Activated gamma-delta T cell treated with Interleukin-2 at 50 U/mL for 16 hours (primary cell): ENCODE measurements at places on chromosomes 7 and 10.
A peak's percentile ranks its signal among the peaks of the same experiment; 100 is the strongest.

- DNase-seq = no peak
Observed at GRCh38 chr7:129843365-129843898, 109.3 kb downstream of the UBE2H start.

- DNase-seq = no peak
Observed at GRCh38 chr7:99473315-99473596, 566 bp downstream of the ZNF789 start.

DNA sequence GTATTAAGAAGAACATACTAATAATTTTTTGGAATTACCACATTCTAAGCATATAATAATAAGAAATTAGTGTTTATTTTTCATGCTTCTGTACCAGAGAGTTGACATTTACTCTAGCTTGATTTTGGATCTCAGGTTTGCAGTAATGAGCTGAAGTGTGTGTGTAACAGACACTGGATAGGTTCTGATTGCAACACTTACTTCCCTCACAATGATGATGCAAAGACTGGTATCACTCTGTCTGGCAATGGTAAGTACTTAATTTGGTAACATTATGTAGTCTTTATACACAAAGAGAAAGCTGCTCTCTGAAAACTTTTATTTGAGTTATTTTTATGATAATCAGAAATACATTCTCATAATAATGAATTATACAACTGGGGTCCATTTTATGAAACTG, 54.1 kb downstream of the SRI start:
- DNase-seq = no peak

DNA sequence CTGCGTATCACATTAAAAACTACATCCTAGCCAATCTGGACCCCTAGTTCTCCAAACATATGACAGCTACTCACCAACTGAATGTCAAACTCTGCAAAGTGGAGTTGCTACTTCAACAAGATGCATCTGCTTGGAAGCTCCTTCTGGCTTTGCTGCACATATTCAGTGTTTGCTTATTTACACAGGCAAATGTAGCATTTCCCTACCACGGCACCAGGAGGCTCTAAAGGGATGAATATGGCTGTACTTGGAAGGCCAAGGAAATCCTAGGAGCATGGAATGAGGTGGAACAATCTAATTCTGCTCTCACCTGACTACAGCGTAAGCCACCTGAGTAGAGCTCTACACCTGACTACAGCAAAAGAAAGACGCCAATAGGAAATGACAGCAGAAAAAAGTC, 39.7 kb downstream of the MTPAP start:
- DNase-seq = no peak

DNA sequence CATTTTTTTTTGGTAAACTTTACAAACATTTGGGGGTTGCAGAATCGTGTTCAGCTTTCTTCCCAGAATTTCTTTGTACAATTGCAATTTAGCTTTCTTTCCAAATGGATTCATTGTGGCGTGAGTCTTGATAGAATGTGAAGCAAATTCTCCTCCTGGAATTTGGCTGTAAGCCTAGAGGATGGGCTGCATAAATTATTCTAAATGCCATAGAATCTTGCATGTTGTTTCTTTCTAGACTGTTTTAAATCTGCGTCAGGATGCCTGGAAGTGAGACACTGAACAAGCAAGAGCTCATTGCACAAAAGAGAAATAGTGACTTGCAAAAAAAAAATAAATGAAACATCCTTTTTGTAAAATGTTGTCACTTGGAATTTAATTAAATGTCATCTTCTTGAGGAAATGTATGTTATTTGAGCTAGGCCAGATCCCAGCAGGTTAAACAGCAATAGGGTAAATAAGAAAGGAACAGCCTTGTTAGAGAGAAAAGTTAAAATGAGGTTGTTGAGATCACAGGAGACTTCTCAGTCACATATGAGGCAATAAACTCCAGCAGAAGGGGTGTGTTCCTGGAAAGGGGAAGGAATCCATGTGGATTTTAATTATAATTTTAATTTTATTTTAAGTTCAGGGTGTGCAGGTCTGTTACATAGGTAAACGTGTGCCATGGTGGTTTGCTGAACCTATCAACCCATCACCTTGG, 483.0 kb downstream of the PLXDC2 start:
- no peak for DNase-seq

GRCh38 chr7:53398566-53398965, 363.1 kb downstream of the POM121L12 start:
- no peak for DNase-seq

DNA sequence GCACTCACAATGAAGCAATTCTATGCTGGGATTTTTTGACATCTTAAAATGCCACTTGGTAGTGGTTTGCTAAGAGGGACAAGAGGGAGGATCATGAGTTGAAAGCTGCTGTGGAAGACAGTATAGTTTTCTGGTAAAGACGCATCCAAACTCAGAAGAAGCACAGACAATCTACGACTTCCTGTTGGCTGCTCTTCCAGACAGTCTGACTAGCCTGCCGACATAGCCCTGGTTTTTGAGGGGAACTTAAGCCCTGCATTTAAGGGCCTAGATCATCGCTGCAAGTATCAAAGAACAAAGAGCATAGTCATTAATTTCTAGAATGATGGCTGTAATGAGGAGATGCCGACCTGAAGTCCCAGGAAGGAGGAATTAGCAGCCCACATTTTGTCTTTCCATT, 99.9 kb upstream of the IKZF1 start:
- DNase-seq = no peak

DNA sequence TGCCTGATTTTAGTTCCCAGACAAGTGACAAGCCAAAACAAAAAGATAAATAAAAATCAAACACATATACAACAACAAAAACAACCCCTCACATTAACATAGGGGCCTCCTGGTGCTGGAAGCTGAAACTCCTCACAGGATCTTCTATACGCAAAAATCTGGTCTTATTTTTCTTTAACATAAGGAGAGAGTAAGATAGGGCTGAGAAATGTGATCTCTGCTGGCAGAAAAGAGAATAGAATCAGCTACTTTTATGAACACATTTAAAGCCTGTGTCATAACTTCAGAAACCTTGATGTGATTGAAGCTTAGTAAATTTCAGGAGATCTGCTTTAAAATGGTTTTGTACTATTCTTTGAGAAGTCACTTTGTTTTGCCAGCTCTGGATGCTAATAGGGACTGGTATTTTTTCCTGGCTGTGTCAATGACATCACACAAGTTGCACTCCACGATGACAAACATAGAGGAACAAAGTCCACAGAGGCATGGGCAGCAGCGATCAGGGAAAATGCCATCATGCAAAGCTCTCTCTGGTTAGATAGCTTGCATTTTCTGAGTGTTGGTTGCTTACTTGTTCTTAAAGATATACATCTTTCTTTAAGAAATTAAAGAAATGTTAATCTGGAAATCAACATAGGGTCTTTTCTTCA, 176.6 kb upstream of the SP4 start:
- no peak for DNase-seq

GRCh38 chr10:34804306-34804705, 10.8 kb downstream of the PARD3 start:
- no peak for DNase-seq

DNA sequence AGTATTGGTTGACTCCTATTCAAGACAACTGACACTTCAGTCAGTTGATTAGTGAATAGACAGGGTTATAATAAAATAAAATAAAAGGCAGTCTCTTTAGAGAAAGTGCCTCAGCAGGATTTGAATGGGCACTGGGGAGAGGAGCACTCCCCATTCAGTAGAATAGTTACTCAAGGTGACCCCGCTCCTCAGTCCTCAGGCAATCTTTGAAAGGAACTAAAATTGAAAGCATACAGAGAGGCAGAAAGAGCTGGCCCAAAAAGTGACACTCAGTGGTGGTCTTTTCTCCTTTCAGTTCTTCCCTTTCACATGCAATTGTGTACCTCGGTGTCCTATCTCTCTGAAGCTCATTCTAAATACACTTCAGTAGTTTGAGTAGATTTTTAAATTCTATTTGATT, 47.4 kb upstream of the MACC1 start:
- DNase-seq = no peak

- no peak for DNase-seq
Observed at GRCh38 chr7:2774935-2775334, 69.2 kb downstream of the GNA12 start.

- no peak for DNase-seq
Observed at GRCh38 chr10:122327237-122328206, 47.0 kb upstream of the PLEKHA1 start.

- DNase-seq = no peak
Observed at GRCh38 chr10:89954061-89954460, 252.7 kb downstream of the KIF20B start.

DNA sequence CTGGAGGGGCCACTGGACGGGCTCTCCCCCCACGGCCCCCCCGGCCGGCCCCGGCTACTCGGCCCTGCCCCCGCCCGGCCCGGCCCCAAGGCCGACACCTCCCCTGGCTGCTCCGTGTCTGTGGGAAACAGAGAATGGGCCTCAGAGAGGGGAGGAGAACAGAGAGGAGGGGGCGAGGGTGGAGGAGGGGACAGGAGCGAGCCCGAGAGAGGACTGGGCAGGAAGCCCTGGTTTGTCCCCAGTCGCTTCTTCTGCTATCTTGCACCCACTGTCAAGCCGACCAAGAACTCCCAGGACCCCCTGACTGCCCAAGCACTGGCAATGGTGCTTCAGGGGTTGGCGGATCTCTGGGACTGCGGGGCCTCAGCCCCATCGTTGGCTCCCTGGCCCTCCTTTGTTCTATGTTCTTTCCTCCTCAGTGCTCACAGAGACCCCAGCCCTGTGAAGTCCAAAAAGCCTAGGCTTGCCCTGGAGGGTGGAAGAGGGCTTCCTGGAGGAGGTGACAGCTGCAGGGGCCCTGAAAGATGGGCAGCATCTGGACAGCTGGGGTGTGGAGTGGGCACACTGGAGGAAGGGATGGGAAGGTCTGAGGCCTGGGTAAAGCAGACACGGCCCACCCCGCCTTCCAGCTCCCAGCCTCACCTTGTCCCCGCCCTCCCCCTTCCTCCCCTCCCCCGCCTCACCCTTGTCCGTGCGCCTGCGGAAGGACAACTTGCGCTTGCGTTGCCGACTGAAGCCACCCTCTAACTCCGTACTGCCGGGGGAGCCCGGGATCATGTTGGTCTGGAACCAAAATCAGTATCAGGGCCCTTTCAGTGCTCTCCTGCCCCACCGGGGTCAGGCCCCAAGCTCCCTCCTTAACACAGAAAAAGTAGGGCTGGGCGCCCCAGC, 30.1 kb downstream of the KCNH2 start:
- no peak for DNase-seq

- no peak for DNase-seq
Observed at GRCh38 chr7:29140873-29141468, 5.4 kb downstream of the CPVL start.

GRCh38 chr7:131950758-131951157, 394.3 kb upstream of the PODXL start:
- DNase-seq = no peak

DNA sequence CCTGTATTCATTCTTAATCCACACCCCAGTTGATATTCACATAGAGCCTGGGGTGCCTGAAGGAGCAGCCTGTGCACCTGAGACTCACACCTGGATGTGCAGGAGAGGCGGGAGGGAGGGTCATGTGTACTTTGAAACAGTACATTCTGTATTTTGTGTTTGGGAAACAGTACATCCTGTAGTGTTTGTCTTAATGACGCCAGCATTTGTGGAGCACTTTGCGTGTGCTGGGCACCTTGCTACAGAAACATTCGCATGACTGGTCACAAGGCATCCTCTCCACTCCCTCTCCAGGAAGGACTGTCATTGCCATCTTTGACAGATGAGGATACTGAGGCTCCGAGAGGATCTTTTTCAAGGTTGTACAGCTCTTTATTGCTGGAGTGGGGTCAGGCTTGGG, 132.1 kb downstream of the TACC2 start:
- DNase-seq = no peak

- no peak for DNase-seq
Observed at GRCh38 chr10:99234041-99234790, 1.4 kb downstream of the HPSE2 start.

DNA sequence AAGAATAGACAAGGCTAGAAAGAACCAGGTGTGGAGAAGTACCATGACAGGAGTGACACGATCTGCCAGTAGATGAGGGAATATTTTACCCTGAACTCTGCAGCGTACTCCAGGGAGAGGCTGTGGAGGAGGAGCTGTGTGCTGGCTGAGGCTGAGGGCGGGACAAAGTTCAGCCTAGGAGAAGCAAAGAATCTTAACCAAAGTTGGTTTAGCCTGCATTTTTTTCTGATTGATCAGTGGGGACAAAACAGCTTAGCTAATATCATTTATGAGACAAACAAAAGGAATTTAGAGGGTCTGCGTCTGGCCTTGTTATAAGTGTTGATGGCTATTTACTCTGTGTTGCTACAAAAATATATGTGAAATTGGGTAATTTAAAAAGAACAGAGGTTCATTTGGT, 5.2 kb upstream of the NPSR1 start:
- no peak for DNase-seq

GRCh38 chr10:72981028-72981881, 26.6 kb upstream of the PLA2G12B start:
- no peak for DNase-seq

- peak; percentile 33 for DNase-seq
Observed at GRCh38 chr7:3673524-3673923, 372.5 kb downstream of the SDK1 start.

GRCh38 chr7:90256778-90257177, 11.8 kb downstream of the CFAP69 start:
- no peak for DNase-seq

DNA sequence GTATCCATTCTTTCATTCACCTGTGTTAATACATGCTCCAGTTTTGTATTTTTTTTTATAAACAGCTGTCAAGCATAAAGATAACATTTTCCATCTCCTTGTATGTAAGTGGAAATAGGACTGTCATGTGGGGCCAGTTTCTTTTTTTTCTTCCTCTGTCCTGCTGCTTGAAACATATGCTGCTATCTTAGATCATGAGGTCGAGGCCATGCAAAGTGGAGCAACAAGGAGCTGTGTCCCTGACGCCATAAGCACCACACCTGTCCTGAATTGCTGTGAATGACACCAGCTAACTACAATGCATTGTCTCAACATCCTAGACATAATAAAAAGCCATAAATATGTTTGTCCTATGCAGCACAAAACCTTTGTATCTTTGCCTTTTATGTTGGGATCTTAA, 37.7 kb upstream of the SLC26A4 start:
- no peak for DNase-seq

GRCh38 chr7:129855234-129855673, 97.5 kb downstream of the UBE2H start:
- DNase-seq = no peak

- no peak for DNase-seq
Observed at GRCh38 chr10:49319206-49319605, 20.2 kb downstream of the C10orf71 start.

DNA sequence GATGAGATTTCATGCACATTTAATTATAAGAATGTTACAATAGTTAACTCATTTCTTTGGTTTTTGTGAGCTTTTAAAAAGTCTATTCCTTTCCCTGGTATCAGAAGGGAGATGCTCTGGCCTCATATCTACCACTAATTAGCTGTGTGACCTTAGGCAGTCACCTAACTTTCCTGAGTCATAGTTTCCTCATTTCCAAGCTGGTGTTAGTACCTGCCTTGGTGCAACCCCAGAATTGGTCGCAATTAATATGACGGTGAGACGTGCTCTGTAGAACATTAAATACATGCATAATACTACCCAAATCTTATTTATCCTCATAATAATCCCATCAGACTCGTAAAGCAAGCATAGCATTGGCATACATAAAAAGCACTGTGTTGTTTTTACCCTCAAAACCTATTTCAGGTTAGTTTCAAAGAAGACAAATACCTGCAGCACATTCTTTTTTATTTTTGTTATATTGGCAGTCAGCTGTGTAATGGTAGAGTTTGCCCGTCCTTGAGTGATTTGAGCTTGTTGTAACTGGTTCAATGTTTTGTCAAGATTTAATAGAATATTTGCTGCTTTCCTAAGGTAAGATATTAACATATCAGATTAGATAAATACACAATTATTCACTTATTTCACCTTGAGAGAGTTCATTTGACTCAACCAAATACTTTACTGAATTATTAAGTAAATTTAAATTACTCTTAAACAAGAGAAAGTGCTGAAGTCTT, 31.0 kb upstream of the LAMB1 start:
- DNase-seq = no peak
